ENCODE measurements at places on chromosomes 3 and 15.

DNA sequence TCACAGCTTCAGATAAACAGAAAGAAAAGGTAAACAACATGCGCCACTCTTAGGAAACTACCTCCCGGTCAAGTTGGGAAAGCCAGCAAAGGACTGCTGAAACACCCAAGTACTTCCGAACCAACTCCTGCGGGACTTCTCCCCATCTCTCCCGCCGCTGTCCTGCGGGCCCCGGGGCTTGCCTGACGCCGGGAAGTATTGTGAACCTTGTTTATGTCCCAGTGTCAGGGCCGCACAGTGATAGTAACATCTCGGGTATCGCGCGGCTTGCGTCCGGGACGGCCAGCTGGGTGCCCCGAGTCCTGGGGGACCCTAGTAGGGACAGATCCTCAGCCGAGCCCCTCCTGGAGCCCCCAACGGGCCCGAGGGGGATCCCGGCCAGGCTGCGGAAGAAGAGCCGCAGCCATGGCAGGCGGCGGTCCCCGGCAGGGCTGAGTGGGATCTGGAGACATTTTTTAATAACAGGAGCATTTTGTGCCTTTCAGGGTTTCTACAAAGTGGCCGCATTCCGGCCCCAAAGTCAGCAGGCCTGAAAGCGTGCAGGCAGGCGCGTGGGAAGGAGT is 756 bp downstream of the CLPX start:
- DNase-seq, result peak; percentile 13

DNA sequence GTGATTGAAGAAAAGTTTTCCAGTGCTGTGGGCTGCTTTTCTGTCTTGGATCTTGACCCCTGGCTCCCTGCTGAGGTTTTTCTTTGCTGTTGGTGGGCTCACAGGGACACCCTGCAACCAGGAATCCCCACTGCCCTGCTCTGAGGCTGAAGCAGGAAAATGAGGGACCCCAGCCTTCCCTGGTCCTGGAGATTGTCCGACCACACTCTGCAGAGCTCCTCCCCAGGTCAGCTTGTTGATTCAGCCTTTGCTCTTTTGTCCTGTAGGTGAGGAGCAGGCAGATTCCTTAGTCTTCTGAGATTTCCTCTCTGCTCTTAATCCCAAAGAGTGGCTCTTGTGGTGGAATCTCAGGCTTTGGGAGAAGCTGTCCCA is 194.5 kb downstream of the RPLP1 start:
- no peak for DNase-seq

DNA sequence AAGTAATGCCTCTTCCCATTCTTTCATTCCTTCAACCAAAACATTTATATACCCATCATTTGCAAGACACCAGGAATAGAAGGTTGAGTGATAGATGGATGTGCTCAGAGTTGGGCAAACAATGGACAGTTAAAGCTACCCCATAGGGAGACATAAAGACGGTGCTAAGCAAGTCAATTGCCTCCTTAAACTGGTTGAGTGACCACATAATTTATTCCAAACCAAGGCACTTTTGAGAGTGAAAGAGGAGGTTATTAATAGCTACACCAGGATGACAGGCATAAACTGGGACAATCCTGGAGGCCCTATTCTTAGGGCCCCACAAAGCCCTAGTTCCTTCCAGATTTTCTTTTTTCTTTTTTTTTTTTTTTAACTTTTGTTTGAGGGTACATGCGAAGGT is 21.4 kb upstream of the DYNC1LI1 start:
- DNase-seq, result no peak

GRCh38 chr3:69354948-69355347 is 30.9 kb downstream of the FRMD4B start:
- DNase-seq, result no peak

DNA sequence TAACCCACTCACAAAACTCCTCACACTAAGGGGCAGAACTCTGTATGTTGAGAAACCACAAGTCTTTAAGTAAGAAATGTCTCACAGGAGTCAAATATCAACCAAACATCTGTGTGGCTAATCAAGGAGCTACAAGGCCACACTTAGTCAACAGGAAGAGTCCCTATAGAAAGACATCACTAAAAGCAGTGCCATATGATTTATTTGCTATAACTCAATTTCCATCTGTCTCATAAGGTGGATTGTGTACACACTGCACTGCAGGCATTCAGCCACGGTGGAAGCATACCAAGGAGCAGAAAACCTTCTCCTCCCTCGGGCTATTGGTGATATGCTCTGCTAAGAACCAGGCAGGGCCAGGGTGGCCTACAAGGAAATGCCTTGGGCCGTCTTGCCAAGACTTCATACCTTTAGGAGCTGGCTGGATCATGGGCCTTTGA is 197.6 kb upstream of the CFAP20DC start:
- DNase-seq, result no peak

DNA sequence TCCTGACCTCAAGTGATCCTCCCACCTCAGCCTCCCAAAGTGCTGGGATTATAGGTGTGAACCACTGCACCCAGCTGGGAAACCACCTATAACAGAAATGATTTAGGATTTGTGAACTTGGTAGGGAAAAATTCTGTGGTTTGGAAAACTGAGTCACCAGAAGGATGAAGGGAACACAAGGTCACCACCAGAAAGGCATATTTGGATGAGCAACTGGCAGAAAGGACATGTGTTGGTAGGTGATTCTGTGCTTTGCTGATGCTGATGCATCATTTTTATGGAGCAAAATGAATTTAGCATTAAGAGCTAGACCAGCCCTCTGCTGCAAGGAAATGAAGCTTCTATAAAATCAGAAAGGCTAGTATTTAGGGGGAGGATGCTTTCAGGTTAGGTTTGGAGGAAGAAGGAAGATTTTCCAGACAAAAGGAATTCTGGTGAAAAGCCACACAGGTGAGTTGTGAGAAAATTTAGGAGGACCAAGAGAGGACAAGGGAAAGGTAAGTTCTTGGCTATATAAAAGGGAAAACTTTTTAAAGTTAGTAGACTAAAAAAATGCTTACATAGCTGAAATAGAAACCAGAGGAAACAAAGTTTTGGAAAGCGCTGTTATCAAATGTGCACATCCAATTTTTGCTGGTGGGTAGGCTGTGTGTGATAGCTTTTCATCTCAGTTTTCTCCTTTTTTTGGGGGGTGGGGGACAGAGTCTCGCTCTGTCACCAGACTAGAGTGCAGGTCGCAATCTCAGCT is 3.6 kb downstream of the PXK start:
- no peak for DNase-seq

DNA sequence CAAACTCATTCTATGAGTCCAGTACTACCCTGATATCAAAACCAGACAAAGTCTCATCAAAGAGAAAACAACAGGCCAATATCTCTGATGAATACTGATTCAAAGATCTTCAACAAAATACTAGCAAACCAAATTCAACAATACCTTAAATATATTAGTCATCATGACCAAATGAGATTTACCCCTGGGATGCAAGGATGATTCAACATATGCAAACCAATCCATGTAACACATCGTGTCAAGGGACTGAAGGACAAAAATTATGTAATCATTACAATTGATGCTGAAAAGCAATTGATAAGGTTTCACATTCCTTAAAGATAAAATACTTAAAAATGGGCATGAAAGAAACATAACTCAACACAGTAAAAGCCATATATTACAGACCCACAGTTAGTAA is 1476.9 kb downstream of the SI start:
- DNase-seq, result no peak

DNA sequence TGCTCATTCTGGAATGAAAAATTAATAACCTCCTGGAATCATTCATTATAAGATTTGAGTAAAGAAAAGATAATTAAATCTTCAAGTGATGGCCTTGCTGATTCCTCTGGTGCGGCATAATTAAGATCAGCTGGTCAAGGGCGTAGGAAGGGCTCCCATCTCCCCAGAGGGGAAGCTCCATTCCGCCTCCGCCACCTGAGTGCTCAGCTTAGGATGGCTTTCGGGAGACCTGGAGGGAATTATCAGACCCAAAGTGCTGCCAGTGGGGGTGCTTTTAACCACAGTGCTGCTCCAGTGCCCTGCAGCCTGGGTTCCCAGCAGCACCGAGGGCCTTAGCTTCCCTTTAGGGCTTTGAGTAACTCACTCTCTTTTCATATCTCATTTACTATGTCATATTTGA is 556.6 kb upstream of the RGMA start:
- no peak for DNase-seq

GRCh38 chr3:155846119-155846518 is 8.1 kb downstream of the SLC33A1 start:
- no peak for DNase-seq

DNA sequence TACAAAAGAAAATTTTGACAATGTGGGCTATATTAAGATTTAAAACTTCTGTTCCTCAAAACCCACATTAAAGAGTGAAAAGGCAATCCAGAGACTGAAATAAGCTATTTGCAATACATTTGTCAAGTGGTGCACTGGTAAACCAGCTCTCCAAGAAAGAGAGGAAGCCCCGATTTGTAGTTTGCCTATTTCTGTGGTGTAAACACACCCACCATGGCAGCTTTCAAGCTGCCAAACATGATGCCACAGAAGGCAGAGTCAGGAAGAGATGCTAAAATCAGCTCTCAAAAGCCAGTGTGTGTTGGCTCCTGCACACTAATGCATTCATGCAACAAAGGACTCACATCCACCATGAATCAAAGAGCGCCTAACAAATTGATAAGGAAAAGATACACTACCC is 17.5 kb downstream of the RFTN1 start:
- DNase-seq, result no peak

DNA sequence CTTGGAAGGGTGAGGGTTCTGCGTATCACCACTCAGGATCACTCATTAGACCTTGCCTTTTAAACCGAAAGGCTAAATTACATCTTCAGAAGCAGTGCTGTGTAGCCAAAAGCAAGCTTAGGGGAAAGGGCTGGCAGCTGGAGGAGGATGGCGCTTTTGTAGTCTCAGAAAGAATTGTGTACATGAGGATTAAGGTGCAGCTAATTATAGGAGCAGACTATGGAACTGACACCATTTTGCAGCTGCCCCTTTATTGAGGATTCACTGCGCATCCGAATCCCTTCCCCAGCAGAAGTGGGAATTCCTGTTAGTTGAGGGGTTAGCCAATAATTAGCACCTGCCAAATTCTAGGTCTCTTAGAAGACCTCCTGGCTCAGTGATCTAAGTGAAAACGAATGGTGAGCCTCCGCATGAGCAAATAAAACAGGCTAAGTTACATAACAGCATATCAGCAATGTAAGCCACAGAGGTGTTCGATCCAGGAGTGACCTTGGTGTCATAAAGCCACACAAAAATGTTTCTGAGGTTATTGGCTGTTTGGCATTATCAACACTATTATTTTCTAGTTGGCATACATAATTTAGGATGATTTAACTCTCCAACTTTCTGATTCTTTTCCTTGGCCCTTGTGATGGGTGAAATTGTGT is 42.6 kb upstream of the SEMA6D start:
- no peak for DNase-seq

- no peak for DNase-seq
These were observed 60.3 kb downstream of the STRIT1 start for GRCh38 chr3:155233213-155233612.

DNA sequence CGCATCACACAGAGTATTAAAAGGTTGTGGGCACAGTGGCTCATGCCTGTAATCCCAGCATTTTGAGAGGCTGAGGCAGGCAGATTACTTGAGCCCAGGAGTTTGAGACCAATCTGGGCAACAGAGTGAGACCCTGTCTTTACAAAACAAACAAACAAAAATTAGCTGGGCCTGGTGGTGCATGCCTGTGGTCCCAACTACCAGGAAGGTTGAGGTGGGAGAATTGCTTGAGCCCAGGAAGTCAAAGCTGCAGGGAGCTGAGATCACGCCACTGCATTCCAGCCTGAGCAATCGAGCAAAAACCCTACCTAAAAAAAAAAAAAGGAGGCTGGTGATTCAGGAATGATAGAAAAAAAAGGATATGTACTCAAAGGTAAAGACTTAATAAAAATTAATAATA is 28.2 kb upstream of the ST6GAL1 start:
- no peak for DNase-seq

DNA sequence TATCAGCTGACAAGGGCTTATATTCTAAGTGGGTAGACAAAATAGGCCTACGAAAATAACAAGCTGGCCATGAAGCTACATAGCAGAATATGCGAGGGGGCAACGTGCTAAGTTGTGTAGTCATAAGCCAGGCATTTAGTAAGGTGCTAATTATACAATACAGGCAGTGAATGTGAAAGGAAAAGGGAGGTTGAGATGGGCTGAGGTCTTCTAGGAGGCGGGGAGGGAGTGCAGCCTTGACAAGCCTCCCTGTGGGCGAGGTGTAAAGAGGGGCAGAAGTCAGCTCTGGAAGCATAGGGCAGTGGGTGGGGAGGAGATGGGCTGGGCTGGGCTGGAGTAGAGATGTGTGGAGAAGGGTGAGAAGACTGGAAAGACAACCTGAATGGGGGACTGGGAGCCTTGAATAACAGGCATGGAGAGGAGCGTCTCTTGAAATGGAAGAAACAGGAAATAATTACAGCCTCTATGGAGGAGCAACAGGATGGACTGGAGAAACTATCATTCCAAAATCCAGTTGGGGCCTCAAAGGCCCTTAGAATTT is 1.2 kb downstream of the TIGIT start:
- peak; percentile 14 for DNase-seq

GRCh38 chr3:194756791-194757325 is 71.2 kb downstream of the FAM43A start:
- no peak for DNase-seq

- DNase-seq, result no peak
These were observed 4.2 kb downstream of the CCRL2 start for GRCh38 chr3:46411271-46411670.

DNA sequence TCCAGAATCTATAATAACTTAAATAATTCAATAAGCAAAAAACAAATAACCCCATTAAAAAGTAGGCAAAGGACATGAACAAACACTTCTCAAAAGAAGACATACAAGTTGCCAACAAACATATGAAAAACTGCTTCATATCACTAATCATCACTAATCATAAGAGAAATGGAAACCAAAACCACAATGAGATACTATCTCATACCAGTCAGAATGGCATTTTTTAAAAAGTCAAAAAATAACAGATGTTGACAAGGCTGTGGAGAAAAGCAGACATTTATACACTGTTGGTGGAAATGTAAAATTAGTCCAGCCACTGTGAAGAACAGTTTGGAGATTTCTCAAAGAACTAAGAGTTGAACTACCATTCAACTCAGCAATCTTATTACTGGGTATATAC is 19.5 kb upstream of the ZMAT3 start:
- DNase-seq, result no peak

Measured in activated CD4-positive, CD25-positive, alpha-beta regulatory T cell (primary cell).